ENCODE measurements at places on chromosomes 1 and 21.

DNA sequence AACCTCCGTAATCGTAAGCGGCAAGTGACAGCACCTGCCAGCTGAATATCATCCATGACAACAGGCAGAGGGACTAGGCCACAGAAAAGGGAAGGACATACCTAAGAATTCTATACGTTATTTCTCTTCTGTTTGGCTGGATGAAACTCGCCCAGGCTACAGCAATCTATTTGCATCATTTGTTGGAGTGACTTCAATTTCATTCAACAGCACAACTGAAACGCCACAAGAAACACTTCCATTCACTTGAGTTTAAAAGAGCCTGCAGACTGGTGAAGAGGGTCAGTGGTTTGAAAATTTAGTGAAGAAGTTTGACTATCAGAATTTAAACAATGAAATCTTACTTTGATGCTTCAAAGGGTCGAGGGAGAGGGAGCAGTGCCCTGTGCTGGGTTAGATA is 378.7 kb downstream of the LMO4 start:
- DNase-seq, result no peak

- no peak for DNase-seq
Measured at GRCh38 chr1:97660431-97661105, 260.3 kb downstream of the DPYD start.

DNA sequence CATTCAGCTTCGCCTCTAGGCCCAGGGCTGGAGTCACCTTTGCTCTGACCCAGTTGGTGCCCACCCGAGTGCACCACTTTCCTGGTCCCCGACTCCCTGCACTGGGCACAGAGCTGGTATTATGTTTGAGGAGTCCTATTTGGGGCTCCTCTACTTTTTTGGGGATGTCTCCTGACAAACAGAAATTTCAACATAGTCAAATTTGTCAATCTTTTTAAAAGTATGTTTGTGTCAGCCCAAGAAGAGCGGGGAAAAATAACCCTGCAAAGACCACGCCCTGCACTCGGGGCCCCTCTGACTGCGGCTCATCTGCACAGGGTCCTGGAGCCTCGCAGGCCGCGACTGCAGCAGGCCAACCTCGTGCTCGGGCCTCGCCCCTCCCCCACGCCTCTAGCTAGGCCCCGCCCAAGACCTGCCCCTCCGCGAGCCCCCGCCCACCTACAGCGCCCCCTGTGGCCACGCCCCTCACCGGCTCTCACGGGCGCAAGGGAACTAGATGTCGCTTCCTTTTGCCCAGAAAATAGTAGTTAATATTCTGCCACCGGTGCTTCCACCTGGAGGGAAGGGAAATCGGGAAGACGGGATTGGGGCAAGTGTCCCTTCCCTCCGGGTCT is 11.4 kb downstream of the FAM229A start:
- no peak for DNase-seq

GRCh38 chr1:119471566-119471965 is 35.4 kb upstream of the HSD3B1 start:
- DNase-seq, result no peak

- DNase-seq, result no peak
Measured at GRCh38 chr1:28822799-28823198, 10.8 kb downstream of the OPRD1 start.

DNA sequence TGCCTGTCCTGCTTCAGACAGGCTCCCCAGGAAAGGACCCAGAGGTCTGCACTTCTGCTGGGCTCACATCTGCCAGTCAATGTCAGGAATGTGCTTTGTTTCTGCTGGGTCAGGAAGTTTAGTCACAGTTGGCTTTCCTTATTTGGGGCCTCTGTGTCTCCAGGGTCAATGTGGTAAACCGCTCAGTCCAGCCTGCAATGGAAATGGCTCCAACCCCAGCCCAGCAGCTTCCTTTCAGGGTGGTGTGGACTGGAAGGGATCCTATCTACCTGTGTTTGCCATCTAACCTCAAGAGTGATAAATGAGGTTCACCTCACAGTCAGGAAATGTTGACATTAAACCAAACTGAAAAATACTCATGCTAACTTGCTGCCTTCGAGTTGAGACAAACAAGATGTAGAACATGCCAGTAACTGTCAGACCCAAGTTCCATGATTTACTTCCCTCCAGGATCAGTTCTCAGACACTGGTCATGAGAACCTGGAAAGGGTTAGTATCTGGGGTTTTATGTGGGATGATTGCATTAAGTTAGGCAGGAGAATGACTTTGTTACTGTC is 20.3 kb downstream of the ENO1 start:
- no peak for DNase-seq

GRCh38 chr1:112209493-112209892 is 186.5 kb upstream of the CTTNBP2NL start:
- no peak for DNase-seq

DNA sequence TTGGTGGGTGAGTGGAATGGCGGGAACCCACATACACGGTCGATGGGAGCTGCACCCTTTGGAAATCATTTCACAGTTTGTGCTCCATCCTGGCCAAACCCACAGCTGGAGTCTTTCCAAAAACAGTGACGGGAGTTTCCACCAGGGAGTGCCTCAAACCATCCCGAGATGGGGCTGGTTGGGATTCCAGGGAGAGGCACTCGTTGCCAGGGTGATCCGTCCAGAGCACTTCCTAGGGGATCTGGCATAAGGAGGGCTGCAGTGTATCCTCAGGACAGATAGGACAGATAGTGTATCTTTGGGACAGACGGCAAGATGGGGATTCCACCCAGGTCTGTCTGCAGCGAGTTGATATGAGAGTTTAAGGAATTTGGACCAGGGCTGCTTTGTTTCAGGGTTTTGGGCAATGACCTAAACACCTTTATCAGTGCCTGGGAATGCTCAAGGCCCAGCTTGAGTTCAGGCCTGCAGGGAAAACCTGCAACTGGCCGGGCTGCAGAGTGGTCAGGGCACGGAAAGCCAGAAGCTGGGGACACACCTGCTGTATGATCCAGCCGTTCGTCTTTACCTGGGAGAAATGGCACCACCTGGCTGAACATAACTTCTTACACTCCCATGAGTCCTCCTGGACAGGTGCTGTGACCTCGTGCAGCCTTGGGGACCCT is 3.4 kb upstream of the POFUT2 start:
- no peak for DNase-seq

GRCh38 chr1:100076319-100076718 is 56.4 kb downstream of the SASS6 start:
- DNase-seq, result no peak

- no peak for DNase-seq
Measured at GRCh38 chr1:66384258-66384921, 149.6 kb upstream of the SGIP1 start.

DNA sequence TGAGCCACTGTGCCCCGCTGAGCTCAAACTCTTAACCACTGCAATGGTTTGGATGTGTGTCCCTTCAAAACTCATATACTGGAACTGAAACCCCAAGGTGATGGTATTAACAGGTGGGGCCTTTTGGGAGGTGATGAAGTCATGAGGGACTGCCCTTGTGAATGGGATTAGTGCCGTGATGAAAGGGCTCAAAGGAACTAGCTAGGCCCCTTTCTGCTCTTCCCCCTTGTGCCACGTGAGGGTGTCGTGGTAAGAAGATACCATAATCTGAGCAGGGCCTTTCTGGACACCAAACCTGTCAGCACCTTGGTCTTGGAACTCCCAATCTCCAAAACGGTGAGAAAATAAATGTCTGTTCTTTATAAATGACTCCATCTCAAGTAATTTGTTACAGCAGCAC is 45.5 kb upstream of the SPOCD1 start:
- no peak for DNase-seq

DNA sequence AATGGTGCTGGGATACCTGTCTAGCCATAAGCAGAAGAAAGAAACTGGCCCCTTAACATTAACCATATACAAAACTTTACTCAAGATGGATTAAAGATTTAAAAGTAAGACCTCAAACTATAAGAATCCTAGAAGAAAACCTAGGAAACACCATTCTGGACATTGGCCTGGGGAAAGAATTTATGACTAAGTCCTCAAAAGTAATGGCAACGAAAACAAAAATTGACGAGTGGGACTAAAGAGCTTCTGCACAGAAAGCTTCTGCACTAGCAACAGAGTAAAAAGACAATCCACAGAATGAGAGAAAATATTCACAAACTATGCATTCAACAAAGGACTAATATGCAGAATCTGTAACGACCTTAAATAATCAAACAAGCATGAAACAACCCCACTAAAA is 66.7 kb downstream of the NME7 start:
- DNase-seq, result no peak

GRCh38 chr1:161849518-161849917 is 83.4 kb downstream of the ATF6 start:
- DNase-seq, result no peak

DNA sequence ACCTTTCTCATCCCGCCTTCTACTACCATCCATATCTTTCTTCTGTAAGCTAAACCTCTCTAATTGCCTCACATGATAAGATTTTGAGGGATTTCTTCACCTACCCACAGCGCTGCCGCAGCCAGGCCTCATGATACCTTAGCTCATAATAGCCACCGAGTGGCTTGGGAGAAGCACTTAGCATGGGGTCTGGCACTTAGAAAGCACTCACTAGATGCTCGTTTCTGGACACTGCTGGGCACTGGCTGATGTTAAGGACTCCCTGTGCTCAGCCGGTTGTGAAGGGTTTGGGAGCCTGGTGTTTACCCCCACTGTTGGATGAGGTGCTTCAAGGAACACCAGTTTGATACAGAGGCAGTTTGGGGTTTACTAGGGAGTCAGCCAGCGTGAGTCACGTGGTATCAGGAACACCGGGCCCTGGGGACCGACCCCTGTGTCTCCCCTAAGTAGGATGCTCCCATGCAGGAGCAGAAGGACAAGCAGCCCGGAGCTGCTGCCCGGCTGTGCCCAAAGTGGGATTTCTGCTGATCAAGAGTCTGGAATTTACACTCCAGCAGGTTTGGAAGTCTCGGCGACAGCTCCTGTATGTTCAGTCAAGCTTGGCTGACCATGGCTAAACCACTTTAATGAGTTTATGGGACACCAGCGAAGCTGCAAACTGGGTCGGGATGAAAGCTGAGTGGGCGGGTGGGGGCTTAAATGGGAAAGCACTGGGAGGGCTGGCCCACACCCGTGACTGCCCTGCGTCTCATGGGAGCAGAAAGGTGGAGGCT is 63.3 kb downstream of the GALNT2 start:
- no peak for DNase-seq

DNA sequence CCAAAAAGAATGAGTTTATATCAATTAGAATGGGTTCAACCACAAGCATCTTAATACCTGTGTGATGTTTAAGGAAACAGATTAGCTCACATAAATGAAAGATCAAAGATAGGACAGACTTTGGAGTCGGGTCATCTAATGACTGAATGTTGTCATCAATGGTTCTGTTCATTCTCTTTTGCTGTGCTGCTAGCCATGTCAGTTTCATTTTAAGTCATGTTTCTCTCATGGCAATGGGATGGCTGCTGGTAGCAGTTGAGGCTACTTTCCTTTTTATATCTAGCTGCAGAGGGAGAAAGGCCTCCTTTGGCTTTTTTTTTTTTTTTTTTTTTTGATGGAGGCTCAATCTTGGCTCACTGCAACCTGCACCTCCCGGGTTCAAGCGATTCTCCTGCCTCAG is 86.9 kb upstream of the SPAG17 start:
- no peak for DNase-seq

DNA sequence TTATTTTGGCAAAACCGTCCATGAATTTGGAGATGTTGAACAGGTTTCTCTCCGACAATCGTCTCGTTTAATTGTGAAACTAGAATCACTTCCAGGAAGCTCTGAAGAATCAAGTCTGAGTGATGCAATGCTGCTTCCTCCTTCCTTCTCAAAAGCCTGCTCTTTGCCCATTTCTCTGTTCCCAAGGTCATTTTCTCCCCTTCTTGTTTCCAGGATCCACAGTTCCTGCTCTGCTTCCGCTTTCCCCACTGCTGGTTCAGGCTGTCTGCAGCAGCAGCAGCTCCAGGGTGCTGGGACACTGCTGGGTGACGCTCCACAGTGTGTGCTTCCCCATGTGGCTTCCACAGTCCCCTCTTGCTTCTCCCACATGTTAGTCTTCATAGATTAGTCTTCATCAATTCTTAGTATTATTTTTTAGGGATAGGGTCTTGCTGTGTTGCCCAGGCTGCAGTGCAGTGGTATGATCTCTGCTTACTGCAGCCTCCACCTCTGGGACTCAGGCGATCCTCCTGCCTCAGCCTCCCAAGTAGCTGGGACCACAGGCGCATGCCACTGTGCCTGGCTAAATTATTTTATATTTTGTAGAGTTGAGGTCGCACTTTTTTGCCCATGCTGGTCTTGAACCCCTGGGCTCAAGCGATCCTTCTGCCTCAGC is 156.2 kb downstream of the DYRK1A start:
- no peak for DNase-seq

GRCh38 chr21:38965910-38966504 is 160.3 kb downstream of the ETS2 start:
- DNase-seq, result no peak

- no peak for DNase-seq
Measured at GRCh38 chr1:75712306-75712705, 12.2 kb upstream of the ACADM start.

GRCh38 chr1:172357753-172358385 is 62.6 kb upstream of the C1orf105 start:
- no peak for DNase-seq

- no peak for DNase-seq
Measured at GRCh38 chr1:237111807-237112206, 69.8 kb downstream of the RYR2 start.

GRCh38 chr1:214688891-214689290 is 85.9 kb downstream of the CENPF start:
- no peak for DNase-seq

DNA sequence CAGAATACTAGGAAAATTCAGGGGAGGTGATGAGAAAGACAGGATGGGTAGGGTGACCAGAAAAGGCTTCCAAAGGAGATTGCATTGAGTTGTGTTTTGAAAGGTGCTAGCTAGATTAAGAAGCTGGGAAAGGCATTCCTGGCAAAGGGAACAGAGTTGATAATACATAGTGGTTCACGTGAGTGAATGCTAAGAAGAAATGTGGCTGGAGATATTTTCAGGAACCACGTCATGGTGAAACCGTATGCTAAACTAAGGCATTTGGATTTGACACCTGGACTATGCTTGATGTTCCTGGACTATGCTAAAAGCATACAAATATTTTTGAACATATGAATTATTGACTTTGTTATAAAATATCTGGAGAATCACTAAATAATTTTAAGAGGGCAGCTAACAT is 14.7 kb downstream of the CCDC30 start:
- DNase-seq, result no peak

DNA sequence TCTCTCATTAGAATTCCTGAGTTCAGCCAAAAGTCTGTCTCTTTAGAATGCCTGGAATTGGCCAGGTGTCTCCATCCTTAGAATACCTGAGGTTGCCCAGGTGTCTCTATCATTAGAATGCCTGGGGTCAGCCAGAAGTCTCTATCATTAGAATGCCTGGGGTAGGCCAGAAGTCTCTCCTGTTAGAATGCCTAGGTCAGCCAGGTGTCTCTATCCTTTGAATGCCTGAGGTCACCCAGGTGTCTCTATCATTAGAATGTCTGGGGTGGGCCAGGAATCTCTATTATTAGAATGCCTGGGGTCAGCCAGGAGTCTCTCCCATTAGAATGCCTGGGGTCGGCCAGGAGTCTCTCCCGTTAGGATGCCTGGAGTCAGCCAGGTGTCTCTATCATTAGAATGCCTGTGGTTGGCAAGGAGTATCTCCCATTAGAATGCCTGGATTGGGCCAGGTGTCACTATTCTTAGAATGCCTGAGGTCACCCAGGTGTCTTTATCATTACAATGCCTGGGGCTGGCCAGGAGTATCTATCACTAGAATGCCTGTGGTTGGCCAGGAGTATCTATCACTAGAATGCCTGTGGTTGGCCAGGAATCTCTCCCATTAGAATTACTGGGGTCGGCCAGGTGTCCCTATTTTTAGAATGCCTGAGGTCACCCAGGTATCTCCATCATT is 43.0 kb downstream of the RNF187 start:
- no peak for DNase-seq
